ENCODE measurements at places on chromosomes 2 and 18.

DNA sequence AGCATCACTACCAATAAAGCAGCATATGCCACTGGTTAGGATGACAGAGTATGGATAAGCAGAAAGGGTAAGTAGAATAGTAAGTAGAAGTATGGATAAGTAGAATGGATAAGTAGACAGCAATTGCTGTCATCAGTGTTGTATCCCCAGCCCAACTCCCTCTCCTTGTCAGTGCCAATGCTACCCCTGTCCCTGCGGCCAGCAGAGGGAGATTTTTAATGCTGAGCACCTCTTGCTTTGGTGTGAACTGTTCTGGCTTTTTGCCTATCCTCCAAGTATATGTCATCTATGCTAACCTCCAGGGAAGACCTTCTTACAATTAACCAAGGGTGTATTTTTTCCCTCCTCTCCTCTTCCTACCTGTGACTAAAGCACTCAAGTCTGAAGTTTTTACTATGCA is 136.7 kb upstream of the SPHKAP start:
- peak; percentile 24 for DNase-seq

DNA sequence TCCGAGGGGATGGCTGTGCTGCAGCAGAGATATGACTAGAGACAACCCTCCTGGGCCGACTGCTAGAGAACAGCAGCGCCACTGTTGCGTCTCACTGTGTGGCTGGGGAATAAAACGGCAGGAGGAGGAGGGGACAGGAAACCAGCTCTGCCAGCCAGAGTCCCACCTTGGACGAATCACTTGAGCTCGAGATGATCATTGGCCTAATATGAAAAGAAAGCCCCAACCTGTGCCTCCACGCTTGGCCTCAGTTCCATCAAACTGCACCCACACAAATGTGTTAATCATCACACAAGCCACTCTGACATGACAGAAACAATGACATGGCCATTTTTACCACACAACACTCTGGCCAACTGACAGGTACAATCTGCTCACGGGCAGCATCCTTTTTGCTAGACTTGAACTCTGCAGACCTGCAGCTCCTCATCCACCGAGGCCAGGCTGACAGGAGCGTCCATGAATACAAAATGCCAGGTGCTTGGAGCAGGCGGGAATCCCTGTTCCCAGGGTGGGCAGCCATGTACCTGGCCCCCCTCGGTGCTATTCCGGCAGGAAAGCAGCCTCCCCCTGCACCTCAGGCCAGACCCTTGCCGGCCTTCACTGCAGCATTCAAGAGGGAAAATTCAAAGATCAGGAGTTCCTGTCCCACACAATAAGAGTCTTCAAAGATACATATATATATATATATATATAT is 52.3 kb downstream of the PARD6G start:
- DNase-seq = no peak

DNA sequence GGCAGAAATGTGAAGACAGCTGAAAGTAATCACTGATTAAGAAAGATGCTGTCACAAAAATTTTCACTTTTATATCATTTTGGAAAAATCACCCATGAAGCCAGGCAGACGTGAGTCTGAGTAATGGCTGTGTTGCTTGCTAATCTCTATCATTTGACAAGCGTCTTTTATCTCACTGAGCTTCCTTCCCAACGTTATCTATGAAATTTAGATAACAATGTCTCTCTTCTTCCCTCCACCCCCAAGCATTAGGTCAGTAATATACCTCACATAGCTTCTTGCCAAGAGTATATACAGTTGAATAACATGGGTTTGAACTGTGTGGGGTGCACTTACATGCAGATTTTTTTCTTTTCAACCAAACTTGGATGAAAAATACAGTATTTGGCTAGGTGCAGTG is 388.6 kb upstream of the NRXN1 start:
- DNase-seq = peak; percentile 56

DNA sequence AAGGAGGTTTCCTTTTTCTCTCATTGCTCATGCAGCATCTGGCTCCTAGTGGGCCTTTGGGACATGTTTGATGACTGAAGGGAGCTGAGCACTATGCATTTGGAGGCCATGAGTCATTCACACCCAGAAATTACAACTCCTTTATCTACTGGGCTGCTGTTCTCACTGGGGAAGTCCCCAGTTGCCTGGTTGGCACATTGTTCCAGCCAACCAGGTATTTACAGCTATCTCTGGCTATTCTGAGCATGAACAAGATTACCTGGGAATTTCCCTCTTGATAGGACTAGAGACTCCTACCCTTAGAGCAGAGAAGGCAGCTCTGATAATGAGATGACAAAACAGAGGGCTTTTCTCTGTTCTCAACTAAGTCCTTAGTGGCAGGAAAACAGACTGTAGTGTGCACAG is 206.5 kb downstream of the SETBP1 start:
- DNase-seq = peak; percentile 7

DNA sequence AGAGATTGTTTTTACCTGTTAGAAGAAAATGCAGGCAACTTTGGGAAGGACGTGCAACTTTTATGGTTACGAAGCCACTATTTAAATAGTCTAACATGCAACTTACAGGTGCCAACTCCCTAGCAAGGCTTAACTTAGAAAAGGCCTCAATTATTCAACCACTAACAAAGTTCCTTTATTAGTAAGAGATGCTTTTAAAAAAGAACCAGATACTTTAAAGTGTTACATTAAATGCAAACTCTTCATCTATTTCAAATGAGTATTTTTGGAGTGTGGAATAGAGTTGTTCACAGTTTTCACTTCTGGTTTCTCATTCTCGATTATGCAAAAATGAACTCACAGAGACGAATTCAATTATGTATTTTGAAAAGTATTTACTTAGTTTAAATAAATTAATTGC is 51.7 kb downstream of the PELI1 start:
- no peak for DNase-seq

GRCh38 chr18:23265682-23266399 is 130.6 kb downstream of the CABLES1 start:
- DNase-seq = no peak

DNA sequence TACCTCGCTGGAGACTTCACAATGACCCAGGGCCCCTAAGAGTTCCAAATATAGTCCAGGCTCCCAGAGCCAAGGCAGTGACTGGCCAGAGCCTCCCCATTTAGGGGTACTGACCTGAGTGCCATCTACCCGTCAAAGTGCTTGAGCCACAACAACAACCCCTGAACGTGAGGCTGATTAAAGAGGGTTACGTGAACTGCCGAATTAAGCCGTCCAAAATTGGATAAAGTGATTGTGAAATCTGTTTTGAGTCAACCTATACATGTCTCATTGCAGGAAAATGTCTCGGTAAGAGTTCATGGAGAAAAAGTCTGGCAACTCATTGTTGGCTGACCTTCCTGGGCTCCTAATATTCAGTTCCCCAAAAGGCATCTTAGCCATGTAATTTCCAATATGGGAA is 116.3 kb downstream of the TTC32 start:
- peak; percentile 76 for DNase-seq

DNA sequence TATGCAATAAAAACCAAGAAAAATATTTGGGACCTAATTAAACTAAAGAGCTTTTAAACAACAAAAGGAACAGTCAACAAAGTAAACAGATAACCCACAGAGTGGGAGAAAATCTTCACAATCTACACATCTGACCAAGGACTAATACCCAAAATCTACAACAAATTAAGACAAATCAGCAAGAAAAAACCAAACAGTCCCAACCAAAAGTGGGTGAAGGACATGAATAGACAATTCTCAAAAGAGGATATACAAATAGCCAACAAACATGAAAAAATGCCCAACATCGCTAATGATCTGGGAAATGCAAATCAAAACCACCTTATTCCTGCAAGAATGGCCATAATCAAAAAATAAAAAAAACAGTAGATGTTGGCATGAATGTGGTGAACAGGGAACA is 250.1 kb downstream of the C1D start:
- DNase-seq = no peak

DNA sequence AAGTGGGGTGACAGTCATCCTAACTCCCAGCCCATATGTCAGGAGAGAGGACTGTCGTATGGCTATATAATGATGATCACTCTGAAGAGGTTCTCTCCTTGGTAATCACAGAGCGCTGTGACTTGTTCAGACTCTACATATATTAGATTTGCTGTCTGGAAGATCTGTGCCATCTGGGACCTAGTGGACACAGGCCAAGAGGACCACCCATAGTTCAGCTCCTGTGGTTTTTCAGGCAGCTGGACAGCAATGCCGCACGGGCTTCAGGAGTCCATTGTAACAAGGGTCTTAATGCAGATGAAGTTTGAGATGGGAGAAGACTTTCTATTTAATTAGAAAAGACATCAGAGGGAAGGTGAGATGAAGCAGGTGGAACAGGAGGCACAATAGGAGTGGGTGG is 40.1 kb upstream of the EPHA4 start:
- DNase-seq = no peak

- DNase-seq = no peak
Measured at GRCh38 chr18:78770139-78770822, 209.3 kb upstream of the SALL3 start.

GRCh38 chr2:157876786-157877138 is 632 bp upstream of the ACVR1 start:
- DNase-seq = no peak

DNA sequence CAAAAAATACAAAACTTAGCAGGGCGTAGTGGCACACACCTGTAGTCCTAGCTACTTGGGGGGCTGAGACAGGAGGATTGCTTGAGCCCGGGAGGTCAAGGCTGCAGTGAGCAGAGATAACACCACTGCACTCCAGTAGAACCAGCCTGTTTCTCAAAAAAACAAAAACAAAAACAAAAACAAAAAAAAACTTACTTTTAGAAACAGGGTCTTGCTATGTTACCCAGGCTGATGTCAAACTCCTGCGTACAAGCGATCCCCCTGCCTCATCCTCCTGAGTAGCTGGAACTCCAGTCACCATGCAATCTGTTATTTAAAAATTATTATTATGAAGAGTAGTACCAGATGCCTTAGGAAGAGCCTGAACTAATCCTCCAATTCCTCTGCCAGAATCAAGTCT is 35.0 kb upstream of the GLI2 start:
- no peak for DNase-seq

DNA sequence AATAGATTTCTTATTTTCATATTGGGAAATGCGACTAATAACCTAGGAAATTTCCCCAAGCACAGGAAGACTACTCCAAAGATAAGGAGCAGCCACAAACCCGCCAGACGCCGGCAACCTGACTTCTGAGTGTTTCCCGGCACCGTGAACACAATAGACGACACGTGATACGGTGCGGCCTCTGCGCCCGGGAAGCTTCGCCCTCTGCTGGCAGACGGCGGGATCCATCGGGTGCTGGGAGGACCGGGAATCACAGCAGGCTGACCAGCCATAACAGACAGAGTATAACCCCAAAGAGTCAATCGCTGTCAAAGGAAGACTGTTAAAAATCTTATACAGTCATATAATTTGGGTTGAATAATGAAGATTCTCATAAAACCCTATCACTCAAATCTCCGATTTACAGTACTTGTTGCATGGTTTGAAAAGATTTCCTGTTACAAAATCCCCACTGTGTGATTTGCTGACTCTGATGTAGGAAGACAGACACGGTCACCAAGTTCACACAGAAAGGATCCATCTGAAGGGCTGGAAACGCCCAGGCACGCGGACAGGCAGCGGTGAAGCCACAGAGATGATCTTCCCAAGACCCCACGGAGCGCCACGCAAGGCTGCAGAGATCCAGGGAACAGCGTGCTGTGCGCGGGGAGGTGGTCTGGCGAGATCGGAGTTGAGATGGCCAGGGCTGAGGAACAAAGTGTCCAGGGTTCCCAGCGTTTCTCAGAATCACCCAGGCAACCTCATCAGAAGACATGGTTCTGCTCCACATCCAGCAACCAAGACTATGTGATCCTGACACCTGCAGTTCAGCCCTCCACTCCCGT is 73.8 kb downstream of the EIPR1 start:
- peak; percentile 83 for DNase-seq

GRCh38 chr2:66512626-66513025 is 77.7 kb downstream of the MEIS1 start:
- DNase-seq = no peak

DNA sequence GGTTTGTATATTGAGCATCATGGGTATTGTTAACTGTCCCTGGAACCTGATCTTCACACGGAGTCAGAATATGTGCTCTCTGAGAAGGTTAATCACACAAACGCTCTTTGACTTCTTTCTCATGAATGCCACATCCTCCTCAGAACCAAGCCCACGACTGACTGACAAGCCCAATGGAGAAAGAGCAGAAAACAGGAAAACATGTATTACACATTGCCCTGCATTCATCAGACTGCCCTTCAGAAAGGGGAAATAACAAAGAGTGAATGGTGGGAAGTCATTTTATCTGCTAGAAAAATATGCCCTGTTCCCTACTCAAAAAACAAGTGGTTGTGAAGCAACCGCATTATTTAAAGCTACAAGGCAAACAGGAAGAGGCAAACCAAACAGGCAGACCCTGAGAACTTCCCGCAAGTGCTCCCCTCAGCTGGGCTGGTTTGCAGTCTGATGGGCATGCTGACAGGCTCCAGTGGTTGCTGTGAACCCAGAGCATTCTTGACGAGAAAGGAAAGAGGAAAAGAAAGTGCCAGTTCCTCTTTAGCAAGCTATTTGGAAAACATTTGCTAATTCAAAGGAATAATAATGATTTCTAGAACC is 172.9 kb upstream of the SETBP1 start:
- DNase-seq = no peak

GRCh38 chr2:174235680-174236079 is 12.7 kb downstream of the OLA1 start:
- peak; percentile 39 for DNase-seq

DNA sequence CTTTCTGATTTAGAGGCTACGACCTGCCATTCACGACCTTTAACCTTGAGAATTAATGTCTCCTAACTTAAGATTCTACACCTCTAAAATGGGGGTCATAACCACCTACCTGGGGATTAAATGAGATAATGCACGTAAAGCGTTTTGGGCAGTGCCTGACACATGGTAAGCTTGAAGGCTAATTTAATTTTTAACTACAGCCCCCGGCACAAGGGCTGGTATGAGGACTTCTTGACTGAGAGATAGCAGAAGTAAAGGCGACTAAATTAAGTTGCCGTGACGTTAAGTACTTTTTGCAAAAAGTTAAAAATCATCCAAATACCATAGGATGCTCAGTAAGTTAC is 549 bp downstream of the MRPL35 start:
- DNase-seq = no peak

DNA sequence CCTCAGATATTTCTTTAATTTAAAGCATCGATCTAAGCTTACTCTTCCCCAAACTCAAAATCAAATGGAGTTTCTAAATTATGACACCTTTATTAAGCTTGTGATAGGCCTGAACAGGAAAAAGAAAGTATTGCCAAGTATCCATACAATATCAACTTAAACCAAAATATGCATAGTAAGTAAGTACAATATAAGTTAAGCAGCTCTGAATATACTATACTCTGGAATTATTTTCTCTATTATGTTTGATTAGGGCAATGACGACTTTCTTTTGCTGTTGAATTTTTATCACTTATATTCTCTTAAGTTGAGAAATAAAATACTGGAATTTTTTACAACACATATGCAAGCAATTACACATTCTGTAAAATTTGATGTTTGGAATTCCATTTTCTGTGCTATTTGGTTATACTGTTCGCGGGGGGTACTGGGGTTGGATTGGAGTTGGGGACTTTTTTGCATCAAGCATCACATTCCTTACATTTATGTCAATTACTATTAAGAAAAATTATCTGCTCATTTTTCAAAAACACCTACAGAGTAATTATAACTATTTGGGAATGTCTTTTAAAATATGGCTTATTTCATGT is 2.2 kb downstream of the COL5A2 start:
- no peak for DNase-seq

Data from amniotic epithelial cell (primary cell).